ENCODE measurements at places on chromosomes 13 and 19.

DNA sequence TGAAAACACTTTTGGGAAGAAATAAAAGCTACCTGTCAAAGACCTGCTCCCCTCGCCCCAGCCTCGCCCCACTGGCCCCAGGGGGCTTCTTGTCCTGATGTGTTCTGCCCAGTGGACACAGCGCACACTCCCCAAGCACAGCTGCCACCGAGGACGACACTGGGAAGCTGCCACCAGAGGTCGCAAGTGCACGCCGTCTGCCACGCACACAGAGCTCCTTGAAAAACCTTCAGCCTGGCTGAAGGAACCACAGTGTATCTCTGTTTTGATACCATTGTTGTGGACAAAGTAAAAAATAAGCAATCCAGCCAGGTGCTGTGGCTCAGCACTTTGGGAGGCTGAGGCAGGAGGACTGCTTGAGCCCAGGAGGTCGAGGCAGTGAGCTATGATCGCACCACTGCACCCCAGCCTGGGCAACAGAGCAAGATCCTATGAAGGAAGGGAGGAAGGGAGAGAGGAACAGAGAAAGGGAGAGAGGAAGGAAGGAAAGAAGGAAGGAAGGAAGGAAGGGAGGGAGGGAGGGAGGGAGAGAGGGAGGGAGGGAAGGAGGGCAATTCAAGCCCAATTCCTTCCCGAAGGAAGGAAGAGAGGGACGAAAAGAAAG, 57.3 kb downstream of the CEBPG start:
- peak; percentile 63 for DNase-seq

DNA sequence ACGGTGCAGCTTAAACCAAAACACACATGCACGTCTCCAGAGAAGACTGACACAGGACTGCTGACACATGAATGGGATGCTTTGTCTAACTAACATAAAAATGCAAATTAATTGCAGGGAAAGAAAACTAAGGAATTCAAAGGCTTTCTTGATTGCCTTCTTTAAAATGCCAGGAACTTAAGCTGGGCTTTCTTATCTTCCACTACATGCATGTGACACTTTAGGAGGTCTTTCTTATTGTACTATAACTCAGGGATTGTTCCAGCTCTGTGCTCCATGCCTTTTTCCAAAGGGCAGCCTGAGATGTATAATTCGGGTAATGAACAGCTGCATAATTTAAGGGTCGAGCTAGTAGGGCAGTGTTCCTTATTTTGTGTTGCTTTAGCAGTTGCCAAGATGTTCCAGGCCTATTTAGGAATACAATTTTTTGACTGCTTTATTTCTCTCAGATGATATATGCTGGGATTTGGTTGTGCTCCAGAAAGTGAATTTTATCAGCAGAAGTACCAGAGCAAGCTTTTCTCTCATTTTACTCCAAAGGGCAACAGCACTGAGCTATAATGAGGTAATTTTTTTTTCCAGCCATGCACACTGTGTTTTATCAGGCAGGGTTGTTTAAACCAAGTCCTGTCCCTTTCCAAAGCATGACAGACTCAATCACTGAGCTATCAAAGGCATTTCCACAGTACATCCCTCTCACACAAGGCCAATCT, 885.2 kb downstream of the PCDH9 start:
- DNase-seq: peak; percentile 48

- DNase-seq: no peak
Observed at GRCh38 chr13:43880214-43880855, 631 bp downstream of the LACC1 start.

- DNase-seq: no peak
Observed at GRCh38 chr13:97975280-97975847, 21.9 kb downstream of the IPO5 start.

DNA sequence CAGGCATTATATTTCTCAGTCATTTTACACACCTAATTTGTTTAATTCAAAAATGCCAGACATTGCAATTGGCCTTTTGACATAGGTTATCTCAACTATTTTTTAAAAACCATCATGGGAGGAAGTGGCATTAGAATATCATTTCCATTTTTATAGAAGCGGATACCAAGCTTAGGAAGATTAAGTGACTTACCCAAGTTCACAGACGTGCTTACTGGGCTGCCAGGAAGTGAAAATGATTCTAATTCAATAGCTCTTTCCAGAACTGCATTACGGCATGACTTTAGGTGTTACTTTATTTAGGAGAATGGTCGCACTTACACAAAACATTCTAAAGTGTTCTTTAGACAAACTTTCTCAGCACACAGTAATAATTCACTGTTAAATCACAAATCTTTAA, 231.9 kb downstream of the KLF12 start:
- no peak for DNase-seq

- DNase-seq: no peak
Observed at GRCh38 chr13:102974317-102975087, 91.7 kb downstream of the SLC10A2 start.

Measured in HAP-1 (cell line).